ENCODE measurements at places on chromosomes 12 and 14.

GRCh38 chr14:69667938-69668335 is 56.5 kb downstream of the SUSD6 start:
- no peak for DNase-seq

DNA sequence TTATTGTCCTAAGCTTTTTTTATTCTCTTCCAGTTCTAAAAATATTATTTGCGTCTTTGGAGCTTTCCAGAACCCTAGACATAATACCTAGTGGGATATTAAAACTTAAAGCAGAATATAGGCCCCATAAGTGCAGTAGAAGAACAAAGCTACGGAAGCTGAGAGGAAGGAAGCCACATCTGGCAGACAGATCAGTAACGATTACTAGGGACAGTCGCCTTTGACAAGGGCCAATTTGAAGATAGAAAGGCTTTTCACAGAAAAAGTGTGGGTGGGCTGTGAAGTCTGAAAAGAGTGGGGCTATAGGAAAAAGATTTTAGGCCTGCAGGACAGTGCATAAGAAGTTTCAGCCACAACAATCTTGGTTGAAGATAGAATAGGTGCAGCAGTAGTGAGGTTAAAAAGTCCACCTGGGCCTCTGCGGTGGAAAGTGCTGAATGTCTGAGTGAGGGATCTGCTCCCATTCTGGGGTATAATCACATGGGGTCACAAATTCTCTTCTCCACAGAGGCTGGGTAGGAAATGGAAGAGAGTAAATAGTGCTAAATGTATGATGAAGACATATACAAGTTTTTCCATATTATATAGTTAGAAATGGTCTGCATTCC is 114.5 kb downstream of the CMAS start:
- DNase-seq: no peak

- no peak for DNase-seq
These were observed 8.4 kb downstream of the CCDC197 start for GRCh38 chr14:94005324-94006073.

DNA sequence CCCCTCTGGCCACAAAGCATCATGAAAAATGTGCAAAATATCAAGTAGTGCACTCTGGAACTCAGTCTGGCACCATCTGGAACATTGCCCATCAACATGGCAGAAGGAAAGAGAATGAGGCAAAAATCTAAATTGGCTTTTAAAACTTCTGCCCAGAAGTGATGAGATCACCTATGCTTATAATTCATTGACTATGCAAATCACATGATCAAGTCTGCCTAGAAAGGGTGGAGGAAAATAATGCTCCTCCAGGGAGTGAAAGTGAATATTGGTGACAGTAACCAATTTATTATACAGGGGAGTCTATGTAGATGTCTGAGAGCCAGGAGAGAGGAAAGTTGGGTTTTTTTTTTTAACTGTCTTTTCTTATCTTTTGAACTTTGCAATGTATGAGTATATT is 73.3 kb upstream of the HIF1A start:
- no peak for DNase-seq

DNA sequence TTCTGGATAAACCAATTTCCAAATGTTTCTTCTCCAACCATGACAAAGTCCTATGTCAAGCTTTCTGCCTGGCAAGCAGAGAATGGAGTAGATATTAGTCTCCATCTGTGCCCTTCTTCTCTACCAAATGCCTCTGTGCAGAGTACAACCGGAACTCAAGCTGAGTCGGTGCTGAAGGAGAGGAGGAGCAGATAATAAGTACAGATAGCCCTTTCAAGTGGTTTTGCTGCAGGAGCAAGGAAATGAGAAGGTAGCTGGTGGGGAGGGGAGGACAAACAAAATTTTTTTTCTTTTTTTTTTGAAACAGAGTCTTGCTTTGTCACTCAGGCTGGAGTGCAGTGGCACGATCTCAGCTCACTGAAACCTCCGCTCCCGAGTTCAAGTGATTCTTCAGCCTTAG is 14.2 kb upstream of the HELB start:
- DNase-seq: no peak

All from stimulated activated CD8-positive, alpha-beta memory T cell treated with anti-CD3 and anti-CD28 coated beads, Interleukin-2, amount 100 ng/mL, for 48 hours (primary cell).